ENCODE measurements at places on chromosomes 16 and 17.

DNA sequence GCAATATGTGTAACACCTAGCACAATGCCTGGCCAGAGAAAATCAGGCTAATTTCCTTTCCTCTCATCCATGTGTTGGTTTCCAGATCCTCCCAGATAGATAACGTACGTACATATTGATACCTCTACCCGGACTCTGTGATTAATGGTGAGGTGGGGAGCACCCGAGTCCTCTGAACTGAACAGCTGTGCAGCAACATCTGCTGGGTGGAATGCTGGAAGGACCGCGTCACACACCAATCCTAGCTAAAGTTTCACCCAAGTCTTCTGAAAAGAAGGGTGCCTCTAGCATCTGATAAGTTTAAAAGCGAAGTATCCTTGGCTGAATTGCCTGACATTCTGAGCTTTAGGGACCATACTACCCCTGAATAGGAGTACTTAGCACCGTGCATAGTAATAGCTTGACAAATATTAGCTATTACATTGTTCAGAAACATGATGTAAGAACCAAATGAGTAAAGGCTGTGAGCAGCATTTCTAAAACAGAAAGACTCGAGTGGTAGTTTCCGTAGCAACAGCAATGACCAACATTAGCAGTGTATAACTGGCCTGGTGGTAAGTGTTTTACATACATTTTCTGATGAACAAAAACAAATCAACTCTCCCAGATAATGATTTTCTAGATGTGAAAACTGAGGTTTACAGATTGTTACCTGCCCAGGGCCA, 91.4 kb downstream of the SYCE1L start:
- peak; percentile 45 for DNase-seq

- DNase-seq = no peak
Observed at GRCh38 chr17:57489321-57489720, 233.0 kb downstream of the MSI2 start.

DNA sequence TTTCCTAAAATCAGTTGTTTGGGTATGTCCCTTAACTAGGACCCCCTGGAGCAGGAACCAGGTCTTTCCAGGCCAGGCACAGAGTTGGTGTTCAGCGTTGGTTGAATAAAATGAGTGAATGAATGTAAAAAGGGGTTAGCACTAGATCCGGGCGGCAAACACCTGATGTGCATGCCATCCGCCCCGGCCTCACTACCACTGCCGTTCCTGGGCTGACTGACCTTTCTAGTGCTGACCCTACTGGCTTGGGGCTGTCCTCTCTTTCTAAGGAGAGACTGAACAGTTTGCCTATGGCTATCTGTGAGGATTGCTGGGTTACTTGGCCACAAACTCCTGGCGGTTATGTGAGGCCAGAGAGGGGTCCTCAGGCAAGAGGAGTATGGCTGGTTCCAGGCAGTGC, 10.1 kb upstream of the PHF12 start:
- no peak for DNase-seq

GRCh38 chr16:70688246-70688742, 2.4 kb upstream of the MTSS2 start:
- peak; percentile 50 for DNase-seq

- DNase-seq = no peak
Observed at GRCh38 chr17:47066095-47066494, 87.0 kb upstream of the RPRML start.

DNA sequence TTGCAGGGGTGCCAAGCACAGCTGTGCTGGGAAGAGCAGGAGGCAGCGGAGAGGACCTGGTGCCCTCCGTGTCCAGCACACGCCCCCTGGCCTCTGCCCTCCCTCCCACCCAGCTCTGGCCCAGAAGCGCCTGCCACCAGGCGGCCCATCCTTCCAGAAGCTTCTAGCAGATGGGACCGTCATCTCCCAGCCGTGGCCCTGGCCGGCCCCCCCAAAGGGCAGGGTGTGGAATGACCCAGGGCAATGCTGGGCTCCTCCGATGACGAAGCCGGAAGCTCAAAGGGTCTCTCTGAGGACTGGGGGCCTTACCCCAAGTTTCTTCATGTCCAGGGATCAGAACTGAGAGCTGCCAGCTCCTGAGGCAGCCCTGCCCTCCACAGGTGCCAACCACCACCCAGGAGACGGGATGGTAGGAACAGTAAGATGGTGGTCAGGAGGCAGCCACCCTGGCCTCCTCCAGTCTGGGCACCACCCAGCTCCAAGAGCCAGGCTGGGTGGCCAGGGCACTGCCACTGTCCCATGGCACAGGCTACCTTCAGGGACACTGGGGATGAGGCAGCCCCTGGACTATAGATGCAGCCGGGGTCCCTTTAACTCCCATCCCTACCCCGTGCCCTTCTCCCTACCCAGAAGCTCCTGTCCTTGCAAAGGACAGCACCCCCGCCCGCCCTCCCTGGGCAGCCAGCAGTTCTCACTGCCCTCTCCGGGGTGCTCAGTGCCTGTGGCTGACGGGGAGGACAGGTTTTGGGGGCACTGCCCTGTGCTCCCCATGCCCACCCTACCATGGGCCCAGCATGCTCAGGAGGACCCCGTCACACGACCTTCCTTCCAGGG, 6.5 kb upstream of the CDH15 start:
- no peak for DNase-seq

- peak; percentile 90 for DNase-seq
Observed at GRCh38 chr17:43469145-43469544, 14.6 kb upstream of the DHX8 start.

DNA sequence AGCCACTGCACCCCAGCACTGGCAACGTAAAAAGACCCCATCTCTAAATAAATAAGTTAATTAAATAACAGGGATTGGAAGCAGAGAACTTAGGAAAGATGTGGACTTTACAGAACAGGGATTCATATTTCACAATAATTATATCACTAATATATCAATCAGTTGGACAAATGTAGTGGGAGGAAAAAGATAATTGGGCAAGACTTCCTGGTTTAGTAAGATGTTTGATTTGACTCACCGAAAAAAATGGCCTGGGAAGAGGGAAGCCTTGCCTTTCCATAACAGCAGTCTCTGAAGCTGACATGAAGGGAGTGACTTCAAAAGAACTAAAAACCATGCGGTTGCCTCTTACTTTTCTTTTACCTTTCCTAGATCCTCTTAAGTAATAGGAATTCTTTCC, 15.2 kb upstream of the C17orf78 start:
- DNase-seq = no peak

DNA sequence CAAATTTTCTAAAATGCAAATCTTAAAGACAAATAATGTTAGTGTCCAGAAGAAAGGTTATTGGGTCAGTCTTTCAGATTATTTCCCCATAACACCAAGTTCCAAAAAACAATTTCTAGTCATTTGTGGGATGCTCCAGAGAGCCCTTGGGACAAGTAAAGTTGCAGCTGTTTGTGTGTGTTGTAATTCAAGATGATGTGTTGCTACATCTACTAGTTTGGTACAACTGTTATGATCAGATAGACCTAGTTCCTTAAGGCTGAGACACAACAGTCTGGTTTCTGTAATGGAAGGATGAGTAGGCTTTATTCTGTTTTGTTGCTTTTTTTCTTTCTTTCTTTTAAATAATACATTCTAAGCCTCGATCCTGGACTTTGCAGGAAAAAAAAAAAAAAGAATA, 41.9 kb downstream of the PIGL start:
- no peak for DNase-seq

GRCh38 chr17:1492249-1493206, at the start of gene MYO1C:
Gene MYO1C (minus strand): TSS chr17:1492686. CDS start chr17:1492487, 199 bp downstream.
- DNase-seq = no peak

All from fibroblast of skin of right quadriceps (primary cell).